ENCODE measurements at places on chromosomes 4 and X. TPM values are rescaled to one million over a fixed set of nuclear protein-coding genes. Genes with fewer than 3 reads are reported as not detected.
A peak's percentile ranks its signal among the peaks of the same experiment; 100 is the strongest.

DNA sequence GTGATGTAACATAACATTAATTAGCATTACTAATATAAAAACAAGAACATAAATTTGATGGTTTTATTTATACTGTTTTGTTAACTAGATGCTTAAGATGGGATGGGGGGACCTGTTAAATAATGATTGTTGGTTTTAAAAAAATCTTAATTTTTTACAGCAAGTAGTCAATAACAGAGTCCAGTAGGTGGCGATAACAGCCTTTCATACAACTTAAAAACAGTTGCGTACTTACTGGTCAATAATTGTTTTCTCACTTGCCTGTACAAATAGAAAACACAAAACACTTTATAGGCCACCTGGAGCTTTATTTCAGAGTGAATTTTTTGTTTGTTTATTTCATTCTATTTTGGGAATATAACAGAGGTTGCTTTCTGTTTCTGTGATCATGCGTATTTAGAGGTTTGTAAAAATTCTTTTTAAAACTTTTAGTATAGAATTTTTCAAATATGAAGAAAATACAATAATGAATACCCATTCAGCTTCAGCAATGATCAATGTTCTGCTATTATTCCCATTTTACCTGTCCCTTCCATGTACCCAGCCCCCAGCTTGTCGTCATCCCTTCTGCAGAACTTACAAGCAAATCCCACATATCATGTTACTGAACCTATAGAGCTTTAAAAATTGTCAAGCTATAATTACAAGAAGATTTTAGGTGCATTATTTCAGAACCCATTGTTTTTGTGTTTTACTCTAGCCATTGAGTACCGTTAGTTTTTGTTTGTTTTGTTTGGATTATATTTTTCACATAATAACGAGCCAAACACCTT lies 97.1 kb downstream of the MRPL1 start:
- DNase-seq, result no peak

The PLAC8 gene
- not detected for total RNA-seq

DNA sequence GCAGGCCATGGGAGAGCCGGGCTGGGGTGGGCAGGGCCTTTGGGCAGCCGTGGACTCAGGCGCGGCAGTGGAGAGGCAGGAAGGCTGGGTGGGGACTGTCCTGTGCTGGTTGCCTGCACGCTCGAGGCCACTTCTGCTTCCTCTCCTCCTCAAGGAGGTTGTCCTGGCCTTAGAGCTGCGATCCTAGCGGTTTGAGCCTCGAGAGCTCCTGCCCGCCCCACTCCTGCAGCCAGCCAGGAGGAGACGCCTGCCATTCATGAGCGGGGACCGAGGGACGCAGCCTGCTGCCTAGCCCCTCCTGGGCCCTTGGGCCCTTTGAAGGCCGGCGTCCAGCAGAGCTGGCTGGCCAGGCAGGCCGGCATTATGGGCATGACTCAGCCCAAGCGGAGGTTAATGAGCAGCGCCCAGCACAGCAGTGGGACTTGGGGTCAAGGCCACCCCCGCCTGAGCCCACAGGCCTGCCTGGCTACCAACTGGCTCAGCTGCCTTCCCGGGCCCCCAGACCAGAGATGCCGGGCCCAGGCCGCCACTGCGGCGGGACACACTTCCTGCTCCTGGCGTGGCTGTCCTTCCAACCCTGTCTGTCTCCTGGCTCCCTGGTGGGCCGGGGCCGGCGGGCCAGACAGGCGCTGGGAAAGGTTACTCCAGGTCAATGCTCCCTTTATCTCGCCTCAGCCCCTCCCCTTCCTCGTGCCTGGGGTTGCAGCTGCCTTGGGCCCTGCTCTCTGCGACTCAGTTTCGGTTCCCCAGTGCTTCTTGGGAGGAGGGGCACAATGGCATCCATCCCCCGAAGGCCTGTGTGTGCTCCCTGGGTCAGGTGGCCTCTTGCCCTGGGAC lies 1.8 kb downstream of the ABCD1 start:
- DNase-seq, result peak; percentile 94

- no peak for DNase-seq
These were observed 99.0 kb upstream of the DUSP21 start for GRCh38 chrX:44744799-44745198.

DNA sequence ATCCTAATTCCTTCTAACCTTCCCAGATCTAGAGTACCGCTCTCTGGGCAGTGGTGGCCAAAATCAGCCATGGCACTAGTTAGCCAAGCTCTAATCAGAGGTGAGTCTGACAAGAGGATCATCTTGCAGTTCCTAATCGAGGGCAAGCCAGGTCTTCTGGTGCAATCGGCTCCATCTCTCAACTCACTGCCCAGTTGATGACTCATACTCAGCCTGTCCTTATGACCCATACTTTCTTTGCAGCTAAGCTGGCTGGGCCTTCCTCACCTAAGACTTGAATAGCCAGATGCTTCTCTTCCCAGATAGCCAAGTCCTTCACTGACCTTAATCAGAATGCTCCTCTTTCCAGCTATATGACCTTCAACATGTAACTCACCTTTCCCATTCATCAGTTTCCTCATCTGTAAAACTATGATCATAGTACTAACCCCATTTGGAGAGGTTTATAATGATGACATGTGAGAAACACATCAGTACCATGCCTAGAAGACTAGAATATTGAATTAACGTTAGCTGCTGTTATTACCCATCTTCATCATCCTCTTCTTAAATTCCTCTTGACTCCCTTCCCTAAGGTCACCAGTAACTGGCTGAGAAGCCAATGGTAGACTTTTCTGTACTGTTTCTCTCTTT lies 57.1 kb downstream of the RELL1 start:
- DNase-seq, result no peak

The HERC5 gene
- 0.49 TPM for total RNA-seq

The IL13RA2 gene
- total RNA-seq, result not detected

All from chondrocyte (in vitro differentiated cells).